Gastroesophageal sphincter (tissue), 4 donors: ENCODE measurements at places on chromosomes 5 and 9.

- ATAC-seq, result no peak
Measured at GRCh38 chr5:66620711-66621110, 24.5 kb downstream of the MAST4 start.

- no peak for ATAC-seq
Measured at GRCh38 chr9:33178972-33179697, 12.0 kb upstream of the B4GALT1 start.

DNA sequence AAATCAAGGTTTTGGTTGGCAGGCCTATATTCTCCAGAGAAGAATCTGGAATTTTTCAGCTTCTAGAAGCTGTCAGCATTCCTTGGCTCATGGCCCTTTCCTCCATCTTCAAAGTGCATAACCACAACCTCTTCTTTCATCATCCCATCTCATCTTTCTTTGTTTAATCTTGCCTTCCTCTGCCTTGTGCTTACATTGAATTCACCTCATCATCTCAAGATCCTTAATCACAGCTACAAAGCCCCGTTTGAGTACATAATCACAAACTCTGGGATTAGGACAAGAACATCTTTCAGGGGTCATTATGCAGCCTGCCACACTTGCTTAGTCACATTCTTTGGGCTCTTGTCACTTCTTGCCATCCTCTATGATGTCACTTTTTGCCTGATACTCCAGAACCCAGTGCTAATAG is 130.3 kb downstream of the FOXD1 start:
- ATAC-seq, result no peak

GRCh38 chr5:163604013-163604412 is 98.6 kb downstream of the MAT2B start:
- ATAC-seq, result no peak

DNA sequence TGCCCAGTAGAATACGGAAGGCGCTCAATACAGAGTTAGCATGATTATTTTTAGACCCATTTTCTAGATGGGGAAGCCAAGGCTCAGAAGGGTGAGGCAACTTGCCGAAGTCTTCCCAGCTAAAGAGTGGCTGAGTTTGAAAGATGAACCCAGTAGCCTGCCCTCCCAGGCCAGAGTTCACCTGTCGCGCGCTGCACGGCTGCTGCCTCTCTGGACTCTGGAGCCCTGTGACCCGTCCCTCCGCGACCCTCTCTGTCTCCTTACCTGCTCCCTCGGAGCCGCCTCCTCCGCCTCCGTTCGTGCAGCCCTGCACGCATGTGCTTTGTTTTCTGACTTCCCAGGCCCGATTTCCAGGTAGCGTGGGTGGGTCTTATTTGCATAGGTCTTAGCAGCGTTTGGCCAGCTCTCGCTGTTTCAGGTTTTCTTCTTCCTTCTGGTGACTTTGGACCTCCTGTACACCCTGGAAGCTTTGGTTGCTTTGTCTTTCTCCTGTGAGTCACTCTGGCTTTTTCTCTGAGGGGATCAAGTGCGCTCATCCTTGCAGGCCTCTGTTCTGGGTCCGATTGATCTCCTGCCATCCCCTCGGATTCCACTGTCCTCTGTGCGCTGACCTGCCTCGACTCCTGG is at the start of gene RNF183:
Gene RNF183 (minus strand): TSS at position 585 of the 627 bp plus-strand sequence. CDS start 5,192 bp downstream, outside the sequence.
- no peak for ATAC-seq

GRCh38 chr9:19689328-19690101 is 99.3 kb downstream of the SLC24A2 start:
- no peak for ATAC-seq

- ATAC-seq, result peak; percentile 39
Measured at GRCh38 chr9:128341435-128341849, 1.1 kb downstream of the SLC27A4 start.

GRCh38 chr5:42781584-42781983 is 25.0 kb downstream of the CCDC152 start:
- ATAC-seq, result no peak
